ENCODE measurements at places on chromosomes 11 and 22. TPM values are rescaled to one million over a fixed set of nuclear protein-coding genes. Genes with fewer than 3 reads are reported as not detected.

Gene TPBGL
- 0.60 TPM for total RNA-seq

GRCh38 chr22:48517039-48518030 lies 1310.3 kb downstream of the BRD1 start:
- DNase-seq, result no peak
- no peak overlapping the region for H3K4me3 ChIP-seq
- H3K27me3 ChIP-seq, result no peaks in the 10 kb centered on the region
- no peaks in the 10 kb centered on the region for H3K36me3 ChIP-seq

- H3K36me3 ChIP-seq, result no peaks in the 10 kb centered on the region
- no peak overlapping the region for H3K4me3 ChIP-seq
- DNase-seq, result no peak
- H3K4me1 ChIP-seq, result peaks cover 45% of the 10 kb centered on the region
- H3K27ac ChIP-seq, result peak overlapping the region; percentile 30
These were observed 46.6 kb upstream of the TCF20 start for GRCh38 chr22:42317008-42317407.

GRCh38 chr22:44080936-44081861 lies 57.1 kb downstream of the PARVB start:
- no peak overlapping the region for H3K27ac ChIP-seq
- no peaks in the 10 kb centered on the region for H3K36me3 ChIP-seq
- DNase-seq, result peak; percentile 87
- no peak overlapping the region for H3K4me3 ChIP-seq
- H3K27me3 ChIP-seq, result no peaks in the 10 kb centered on the region

- peaks cover 3% of the 10 kb centered on the region for H3K4me1 ChIP-seq
- no peaks in the 10 kb centered on the region for H3K36me3 ChIP-seq
- peak; percentile 34 for DNase-seq
- H3K27me3 ChIP-seq, result no peaks in the 10 kb centered on the region
- H3K27ac ChIP-seq, result no peak overlapping the region
These were observed 15.4 kb downstream of the FAM181B start for GRCh38 chr11:82718307-82718706.

- peaks cover 7% of the 10 kb centered on the region for H3K4me1 ChIP-seq
- no peak overlapping the region for H3K4me3 ChIP-seq
- H3K36me3 ChIP-seq, result no peaks in the 10 kb centered on the region
- no peaks in the 10 kb centered on the region for H3K27me3 ChIP-seq
These were observed 47.9 kb upstream of the FLI1 start for GRCh38 chr11:128645968-128646367.

- no peak overlapping the region for H3K4me3 ChIP-seq
- no peaks in the 10 kb centered on the region for H3K4me1 ChIP-seq
- DNase-seq, result no peak
- H3K36me3 ChIP-seq, result peaks cover 6% of the 10 kb centered on the region
- no peak overlapping the region for H3K27ac ChIP-seq
These were observed 6.9 kb downstream of the SCGB1C1 start for GRCh38 chr11:199782-200181.

- peaks cover 19% of the 10 kb centered on the region for H3K4me1 ChIP-seq
- no peaks in the 10 kb centered on the region for H3K27me3 ChIP-seq
- DNase-seq, result no peak
- H3K36me3 ChIP-seq, result no peaks in the 10 kb centered on the region
- H3K4me3 ChIP-seq, result no peak overlapping the region
- H3K27ac ChIP-seq, result no peak overlapping the region
These were observed 115.4 kb downstream of the OSBP2 start for GRCh38 chr22:30810105-30810504.
